Neural progenitor cell (in vitro differentiated cells): ENCODE measurements at places on chromosomes 12 and 14. TPM values are rescaled to one million over a fixed set of nuclear protein-coding genes. Genes with fewer than 3 reads are reported as not detected.

DNA sequence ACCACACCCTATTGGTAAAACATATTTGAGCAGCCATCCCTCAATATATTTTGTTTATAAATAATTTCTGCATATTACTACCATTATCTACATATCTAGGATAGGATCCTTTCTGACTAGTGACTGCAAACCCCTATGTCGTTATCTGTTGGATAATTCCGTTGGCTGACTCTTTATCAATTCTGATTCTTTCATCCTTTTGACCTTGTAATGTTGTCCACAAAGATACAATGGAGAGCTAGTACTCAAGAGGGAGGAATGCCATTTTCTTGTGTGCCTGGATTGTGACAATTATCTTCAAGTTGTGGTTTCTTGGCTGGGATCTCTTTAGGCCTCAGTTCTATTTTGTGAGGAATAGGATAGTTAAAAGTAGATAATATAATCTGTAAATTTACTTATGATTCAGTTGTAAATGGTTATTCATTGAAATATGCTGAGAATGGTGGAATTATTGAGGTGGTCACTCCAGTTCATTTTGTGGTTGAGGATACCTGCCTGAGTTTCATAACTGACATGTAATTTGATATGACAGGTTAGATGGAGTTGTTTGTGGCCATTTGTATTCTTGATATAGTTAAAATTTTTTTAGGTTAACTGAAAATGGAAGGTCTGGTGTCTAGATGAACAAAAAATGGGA is 10.1 kb downstream of the CHST11 start:
- DNase-seq = no peak

DNA sequence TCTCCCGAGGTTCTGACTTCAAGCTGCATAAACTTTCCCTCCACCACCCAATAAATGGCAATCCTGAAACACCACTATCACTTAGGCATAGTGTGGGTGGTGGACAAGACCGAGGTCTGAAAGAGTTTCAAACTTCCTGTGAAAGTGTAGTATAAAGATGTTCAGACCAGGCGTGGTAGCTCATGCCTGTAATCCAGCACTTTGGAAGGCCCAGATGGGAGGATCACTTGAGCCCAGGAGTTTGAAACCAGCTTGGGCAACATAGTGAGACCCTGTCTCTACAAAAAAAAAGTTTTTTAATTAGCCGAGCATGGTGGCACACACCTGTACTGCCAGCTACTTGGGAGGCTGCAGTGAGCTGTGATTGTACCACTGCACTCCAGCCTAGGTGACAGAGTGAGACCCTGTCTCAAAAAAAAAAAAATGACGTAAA is 61.9 kb downstream of the CCDC92 start:
- peak; percentile 4 for DNase-seq

DNA sequence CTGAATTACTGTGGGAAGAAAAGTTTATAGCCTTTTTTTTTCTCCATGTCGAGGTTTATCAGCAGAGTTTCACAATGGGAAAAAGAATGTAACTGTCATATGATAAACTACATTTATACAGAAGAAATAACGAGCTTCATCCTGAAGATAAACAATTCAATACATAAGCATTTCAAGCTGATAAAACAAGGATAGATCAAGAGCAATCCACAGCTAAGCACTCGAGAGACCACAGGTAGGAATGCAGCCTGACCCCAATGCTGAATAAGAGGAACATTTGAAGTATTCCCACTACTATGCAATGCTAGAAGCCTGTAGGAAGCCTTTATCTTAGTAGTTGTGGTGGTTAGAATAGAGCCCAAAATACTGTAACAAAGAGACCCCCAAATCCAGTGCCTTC is 32.6 kb upstream of the DAAM1 start:
- no peak for DNase-seq

DNA sequence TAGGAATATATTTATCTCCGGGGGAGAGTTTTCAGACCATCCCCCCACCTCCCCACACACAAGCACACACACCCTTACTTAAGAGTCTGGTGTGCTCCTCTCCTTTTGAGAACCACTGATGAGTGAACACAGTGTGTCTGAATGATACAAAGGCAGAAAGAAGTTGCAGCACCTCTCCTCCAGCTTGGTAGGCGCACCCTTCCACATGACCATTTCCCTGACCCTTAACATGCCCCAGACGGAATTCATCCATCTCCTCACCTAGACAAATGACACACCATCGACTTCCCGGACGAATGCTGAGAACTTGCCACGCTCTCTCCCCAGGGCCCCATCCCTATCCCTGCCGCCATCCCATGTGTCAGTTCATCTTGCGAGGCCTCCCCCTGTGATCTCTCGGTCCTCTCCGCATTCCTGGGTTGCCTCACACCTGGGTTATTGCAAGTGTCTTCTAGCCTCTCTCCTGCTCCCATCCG is 3.9 kb downstream of the TNFRSF1A start:
- DNase-seq = no peak

- no peak for DNase-seq
Measured at GRCh38 chr12:3624273-3624672, 128.6 kb downstream of the CRACR2A start.

GRCh38 chr12:100720016-100720654 is 74.4 kb upstream of the ANO4 start:
- no peak for DNase-seq

DNA sequence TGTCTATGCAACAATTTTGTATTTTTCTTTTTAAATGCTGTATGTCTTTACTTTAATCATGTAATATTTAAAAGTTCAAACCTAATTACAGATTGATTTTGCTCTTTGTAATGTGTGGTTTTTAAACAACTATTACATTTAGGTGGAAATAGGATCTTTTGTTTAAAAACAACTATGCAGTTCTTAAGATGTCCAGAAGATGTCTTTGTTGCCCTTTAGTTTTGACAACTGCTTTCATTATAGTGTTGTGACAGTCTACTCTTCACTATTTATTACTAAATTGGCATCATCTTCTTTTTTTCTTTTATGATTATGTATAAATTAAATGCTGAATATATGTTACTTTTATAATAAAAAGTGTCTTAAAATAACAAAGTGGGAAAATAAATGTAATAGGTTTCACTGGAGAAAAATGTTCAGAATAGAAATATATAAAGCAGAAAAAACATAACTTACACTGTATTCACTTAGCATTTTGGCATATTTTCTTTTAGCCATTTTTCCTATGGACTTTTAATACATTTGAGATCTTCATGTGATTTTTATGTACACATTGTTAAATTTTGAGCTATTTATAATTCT is 27.1 kb upstream of the PCNX4 start:
- DNase-seq = peak; percentile 18

DNA sequence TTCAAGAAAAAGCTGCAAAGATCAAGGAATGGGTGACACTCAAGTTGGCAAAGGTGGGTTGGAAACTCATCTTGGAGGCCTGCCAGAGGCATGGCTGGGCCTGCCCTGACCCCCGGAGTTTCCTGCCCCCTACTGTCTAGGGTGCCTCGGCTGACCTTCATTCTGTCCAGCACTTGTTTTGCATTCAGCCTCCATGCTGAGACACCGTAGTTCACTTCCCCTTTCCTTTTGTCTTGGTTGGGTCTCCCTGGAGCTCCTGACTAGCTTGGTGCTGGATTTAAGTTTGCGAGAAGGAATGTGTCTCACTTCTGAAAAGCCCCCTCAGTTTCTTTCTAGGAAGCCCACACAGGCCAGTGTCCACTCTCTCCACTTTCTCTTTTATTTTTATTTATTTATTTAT is 26.5 kb downstream of the PLEKHH1 start:
- DNase-seq = no peak

DNA sequence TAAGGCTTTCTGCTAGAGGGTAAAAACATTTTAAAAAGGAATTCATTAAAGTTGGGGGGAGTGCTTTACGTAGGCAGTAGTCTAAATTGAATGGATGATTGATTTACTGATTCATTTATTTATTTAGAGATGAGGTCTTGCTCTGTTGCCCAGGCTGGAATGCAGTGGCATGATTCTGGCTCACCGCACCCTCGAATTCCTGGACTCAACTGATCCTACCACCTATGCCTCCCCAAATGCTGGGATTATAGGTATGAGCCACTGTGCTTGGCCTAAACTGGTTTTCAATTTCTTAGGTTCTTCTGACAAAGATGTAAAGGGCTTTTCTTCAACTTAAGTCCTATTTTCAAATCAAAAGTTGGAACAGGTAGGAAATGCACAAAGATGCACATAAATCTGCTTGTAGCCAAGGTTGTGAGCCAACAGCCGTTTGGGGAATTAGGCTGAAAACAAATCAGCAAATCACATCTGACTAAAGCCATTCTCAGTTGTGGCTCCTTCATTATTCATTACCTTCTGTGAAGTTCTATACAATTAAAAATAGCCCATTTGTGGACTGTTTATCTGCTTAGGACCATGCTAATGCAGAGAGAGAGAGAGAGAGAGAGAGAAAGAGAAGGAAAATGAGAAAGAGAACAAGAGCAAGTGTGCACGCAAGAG is 218.0 kb downstream of the PPM1H start:
- DNase-seq = no peak

- no peak for DNase-seq
Measured at GRCh38 chr14:58104808-58105207, 47.2 kb downstream of the ARMH4 start.

- no peak for DNase-seq
Measured at GRCh38 chr14:92565718-92566115, 52.1 kb downstream of the RIN3 start.

GRCh38 chr12:106300761-106301160 is 1.8 kb upstream of the TCP11L2 start:
- DNase-seq = no peak

DNA sequence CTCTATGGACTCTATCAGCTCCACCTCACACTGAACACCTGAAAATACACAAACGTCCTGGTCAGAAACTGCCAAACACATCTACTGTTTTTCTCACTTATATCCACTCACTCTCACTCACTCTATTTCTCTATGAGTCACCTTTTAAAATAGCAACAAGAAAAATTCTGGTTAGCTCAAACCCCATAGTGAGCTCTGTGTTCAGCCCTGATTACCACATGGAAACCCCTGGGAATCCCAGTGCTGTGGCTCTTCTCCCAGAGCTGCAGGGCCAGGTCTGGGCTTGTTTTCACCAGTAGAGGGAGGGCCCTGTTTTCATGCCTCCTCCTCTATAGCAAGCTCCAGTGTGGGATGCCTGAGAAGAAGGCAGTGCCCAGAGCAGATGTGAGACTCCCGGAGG is 1126.1 kb downstream of the TMEM121 start:
- no peak for DNase-seq

DNA sequence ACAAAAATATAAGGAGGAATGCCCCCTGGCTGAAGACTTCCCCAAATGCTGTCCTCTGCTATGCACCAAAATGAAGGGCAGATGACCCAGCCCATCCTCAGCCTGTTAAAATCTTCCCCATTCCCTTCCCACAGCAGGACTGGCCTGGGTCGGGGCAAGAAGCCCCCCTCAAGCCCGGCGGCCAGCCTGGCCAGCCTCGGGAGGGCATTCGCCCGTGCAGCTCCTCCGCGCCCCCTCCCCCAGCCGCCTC is 413 bp downstream of the RARG start:
- DNase-seq = peak; percentile 72

GRCh38 chr12:21940549-21941505 is at the start of gene ABCC9:
Gene ABCC9, minus strand, starts transcription at chr12:21941426. Its CDS starts 4,752 bp downstream, at chr12:21936674.
- peak; percentile 72 for DNase-seq

DNA sequence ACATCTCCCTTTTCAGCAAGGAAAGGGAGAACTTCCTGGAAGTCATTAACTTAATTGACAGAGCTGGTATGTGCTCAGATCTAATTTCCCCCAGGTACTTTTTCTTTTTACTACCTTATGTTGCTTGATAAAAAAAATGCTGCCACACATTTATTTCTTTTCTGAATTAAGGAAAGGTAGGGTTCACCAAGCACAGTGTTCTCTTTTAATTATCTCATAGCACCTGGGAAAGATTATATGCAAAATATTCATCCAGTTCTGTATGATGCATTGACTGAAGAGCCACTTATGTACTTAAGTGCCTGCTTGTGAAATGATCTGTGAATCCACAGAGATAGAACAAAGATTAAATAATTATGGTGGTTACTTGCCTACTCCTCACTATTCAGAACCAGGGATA is 25.1 kb downstream of the KCNC2 start:
- no peak for DNase-seq

DNA sequence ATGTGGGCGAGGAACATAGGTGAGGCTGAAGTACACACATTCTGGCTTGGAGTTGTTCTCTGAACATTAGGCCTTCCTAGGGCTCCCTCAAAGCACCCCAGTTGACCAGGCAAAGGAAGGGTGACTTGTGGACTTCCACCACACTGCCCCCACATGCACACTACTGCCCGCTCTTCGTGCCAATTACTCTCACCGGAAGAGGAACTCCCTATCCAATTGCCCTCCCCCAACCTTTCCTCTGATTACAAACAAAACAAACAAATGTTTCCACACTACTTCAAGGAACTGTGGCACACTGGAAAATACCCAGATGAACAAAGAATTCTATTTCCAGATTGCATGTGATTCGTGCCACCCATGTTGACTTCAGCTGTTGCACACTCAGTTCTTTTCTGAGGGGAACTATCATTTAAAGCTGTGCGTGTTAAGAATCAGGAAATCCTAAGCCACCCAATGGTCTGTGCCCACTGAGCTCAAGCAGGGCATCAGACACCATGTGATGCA is 139.3 kb downstream of the SSPN start:
- DNase-seq = no peak

GRCh38 chr14:67523764-67524633 is 9.1 kb upstream of the PLEKHH1 start:
- DNase-seq = no peak

DNA sequence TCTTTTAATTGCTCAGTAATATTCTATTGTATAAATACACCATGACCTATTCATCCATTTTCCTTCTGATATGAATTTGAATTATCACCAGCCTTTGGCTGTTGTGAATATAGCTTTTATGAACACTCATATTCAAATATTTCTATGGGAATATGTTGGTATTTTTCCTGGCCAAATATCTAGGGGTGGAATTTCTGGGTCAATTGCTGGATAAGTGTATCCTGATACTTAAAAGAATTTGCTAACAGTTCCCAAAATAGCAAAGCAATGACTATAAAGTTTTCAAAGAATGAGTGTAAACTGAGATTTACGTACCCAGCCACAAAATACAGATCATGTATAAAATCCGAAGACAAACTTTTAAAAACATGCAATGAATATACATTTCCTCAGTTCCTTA is 148.7 kb upstream of the CLEC14A start:
- DNase-seq = no peak

- DNase-seq = no peak
Measured at GRCh38 chr14:62066304-62066703, 304.1 kb downstream of the SNAPC1 start.

Gene SSPN
- total RNA-seq = 0.50 and 0.84 TPM in 2 replicates

Gene GPD1
- total RNA-seq = 1.4 TPM in 1 of 2 replicates, not detected in the other

Gene ORMDL2
- total RNA-seq = 12.5 and 16.0 TPM in 2 replicates

Gene RASSF9
- 0.06 TPM in 1 of 2 replicates, not detected in the other for total RNA-seq

Gene STXBP6
- total RNA-seq = 5.9 and 11.0 TPM in 2 replicates

Gene SLCO1A2
- 16.2 and 23.9 TPM in 2 replicates for total RNA-seq

Gene SOAT2
- not detected in 2 replicates for total RNA-seq

Gene CELA1
- total RNA-seq = not detected in 2 replicates

Gene PPP1R36
- 0.81 TPM in 1 of 2 replicates, not detected in the other for total RNA-seq

Gene TCL1B
- total RNA-seq = 0.12 TPM in 1 of 2 replicates, not detected in the other
